ENCODE measurements at places on chromosomes 6 and 20.

DNA sequence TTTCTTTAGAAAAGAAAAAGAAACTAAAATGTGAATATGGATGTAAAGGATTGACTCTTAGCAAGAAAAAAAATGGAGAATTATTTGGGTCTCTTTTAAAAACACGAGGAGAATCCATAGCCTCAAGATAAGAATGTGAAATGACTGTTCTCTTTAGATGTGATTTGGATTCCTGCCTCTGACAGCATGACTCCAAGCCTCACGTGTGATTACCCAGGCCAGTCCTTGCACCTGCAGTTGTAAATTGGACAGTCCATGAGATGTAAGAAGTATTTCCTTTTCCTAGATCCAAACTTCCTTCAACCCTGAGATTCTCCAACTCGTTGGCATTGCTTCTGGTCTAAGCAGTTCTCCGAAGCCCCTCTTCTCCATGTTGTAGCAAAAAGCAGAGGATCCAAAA is 31.9 kb downstream of the SLC2A12 start:
- no peak for DNase-seq

DNA sequence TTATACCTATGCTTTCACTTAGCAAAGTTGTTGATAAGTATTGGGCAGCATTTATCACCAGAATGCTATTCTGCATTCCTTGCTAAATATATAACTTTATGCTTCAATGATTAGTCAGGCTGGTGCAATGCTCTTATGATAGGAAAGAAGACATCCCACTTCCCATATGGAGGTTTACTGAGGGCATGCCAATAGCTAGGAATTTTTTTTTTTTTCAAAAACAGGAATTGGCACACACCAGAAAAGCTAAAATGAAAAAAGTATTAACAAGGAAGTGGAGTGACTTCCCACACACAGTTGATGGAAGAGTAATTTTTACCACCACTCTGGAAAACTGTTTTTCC is 90.8 kb downstream of the FRK start:
- no peak for DNase-seq

DNA sequence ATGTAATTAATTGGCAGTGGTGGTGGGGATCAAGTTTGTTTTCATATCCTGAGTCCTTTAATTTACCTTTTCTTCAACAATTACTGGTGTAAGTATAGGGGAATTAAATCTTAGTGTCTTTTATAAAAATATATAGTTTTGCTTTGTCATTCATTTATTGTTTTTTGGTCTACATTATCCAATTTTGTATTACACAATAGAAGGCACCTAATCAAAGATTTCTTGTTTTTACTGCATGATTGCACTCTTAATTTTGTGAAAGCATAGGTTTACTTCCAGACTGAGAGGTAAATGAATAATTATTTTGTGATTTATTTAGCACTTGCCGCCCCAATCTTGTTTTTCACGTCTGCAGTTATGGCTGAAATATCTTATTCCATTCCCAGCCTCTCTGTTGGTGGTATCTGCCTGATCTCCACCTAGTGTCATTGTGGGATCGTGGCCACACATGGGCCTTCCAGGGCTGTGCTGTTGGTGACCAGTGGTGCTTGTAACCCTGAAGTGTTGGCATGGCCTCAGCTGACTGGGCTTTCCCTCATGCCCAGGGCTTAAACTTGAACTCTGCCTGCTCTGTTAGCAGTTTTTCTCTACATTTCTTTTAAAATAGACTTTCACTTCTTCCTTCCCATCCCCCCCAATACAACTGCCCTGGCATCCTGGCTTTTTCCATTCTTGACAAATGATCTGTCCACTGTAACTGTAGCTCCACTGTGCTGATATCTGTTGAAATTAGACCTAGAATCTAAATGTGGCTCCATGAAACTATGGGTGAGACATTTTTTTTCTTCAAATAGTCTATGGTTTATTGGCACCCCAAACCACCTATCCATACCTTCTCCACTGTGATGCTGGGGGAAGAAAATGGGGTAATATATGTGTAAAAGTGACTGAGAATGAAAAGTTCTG is 24.8 kb downstream of the E2F3 start:
- DNase-seq: no peak

DNA sequence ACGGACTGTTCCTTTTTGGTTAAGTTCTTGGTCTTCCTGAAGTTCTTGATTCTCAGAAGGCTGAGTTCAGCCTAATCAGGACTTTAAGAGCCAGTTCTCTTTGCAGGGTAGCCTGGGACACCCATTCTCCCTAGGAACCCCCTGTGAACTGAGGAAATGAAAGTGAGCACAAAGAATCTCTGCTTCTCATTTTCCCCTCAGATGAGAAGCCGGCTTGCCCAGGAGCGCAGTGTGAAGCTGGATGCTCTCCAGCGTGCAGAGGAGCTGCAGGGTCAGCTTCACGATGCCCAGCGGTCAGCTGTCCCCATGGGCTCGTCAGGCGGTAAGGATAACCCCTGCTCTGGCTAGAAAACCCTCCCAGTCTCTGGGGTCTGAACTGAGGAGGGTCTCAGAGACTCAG is 34.0 kb downstream of the CD164 start:
- DNase-seq: no peak

DNA sequence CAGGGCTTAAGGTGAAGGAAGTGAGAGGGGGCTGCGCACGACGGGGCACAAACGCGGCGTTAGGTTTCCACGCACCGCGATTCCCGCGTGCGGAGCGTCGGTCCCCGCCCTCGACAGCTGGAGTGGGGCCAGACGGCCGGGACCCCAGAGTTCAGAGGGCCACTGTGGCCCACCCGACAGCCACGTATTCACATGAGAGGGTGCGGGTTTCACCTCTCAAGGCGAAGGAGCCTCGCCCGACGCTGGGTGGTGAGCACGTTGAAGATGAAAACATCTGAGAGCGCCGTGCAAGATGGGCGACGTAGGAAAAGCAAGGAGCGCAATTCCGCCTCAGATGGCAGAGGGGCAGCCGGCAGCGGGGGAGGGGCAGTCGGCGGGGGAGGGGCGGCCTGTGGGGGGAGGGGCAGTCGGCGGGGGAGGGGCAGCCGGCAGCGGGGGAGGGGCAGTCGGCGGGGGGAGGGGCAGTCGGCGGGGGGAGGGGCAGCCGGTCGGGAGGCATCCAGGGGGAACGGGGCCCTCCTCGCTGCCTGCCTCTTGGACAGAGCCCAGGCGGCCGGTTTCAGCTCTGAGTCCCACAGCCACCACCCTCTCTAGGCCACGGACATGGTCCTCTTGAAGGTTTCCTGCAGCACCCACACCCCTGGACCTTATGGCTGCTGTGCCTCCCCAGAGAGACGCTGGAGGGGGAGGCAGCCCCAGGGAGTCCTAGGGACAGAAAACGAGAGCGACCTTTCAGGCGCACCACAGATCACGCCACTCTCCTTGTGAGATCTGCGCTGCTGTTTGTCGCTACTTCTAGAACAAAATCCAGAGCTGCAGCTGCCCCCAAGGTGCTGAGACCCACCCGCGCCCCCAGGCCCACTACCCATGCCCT is 113.7 kb downstream of the DLL1 start:
- DNase-seq: peak; percentile 30

DNA sequence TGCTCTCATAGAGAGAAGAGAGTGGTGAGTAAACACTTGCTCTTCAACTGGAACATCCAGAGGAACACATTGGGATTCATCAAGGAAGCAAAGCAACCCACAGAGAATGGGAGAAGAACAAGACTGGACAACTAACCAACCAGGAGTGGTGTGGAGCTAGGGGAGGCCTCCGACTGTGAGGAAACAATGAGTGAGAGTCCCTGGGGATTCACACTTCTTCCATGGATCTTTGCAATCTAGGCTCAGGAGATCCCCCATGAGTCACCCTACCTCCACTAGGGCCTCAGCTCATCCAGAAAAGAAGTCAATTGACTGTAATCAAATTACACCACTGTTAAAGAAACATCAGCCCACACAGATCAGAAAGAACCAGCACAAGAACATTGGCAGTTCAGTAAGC is 42.3 kb upstream of the CLVS2 start:
- DNase-seq: no peak

- DNase-seq: no peak
Observed at GRCh38 chr20:17444091-17444490, 87.1 kb downstream of the BFSP1 start.

DNA sequence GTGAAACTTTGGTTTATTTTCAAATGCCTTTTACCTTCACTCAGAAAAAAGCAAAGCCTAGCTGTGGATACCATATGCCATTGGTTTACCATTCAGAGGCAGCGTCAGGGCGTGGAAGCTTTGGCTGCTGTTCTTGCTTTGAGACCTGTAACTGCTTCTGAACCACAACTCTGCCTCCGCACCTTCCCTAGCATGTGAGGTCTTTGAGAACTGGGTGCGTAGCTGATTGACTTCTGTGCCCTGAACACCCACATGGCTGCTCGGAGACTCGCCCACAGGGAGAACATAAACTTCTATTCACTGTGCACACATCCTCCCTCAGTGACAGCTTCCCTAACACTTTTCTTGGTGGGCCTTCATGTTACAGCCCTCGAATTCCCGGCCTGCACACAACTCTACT is 11.2 kb upstream of the CLDN20 start:
- DNase-seq: no peak

DNA sequence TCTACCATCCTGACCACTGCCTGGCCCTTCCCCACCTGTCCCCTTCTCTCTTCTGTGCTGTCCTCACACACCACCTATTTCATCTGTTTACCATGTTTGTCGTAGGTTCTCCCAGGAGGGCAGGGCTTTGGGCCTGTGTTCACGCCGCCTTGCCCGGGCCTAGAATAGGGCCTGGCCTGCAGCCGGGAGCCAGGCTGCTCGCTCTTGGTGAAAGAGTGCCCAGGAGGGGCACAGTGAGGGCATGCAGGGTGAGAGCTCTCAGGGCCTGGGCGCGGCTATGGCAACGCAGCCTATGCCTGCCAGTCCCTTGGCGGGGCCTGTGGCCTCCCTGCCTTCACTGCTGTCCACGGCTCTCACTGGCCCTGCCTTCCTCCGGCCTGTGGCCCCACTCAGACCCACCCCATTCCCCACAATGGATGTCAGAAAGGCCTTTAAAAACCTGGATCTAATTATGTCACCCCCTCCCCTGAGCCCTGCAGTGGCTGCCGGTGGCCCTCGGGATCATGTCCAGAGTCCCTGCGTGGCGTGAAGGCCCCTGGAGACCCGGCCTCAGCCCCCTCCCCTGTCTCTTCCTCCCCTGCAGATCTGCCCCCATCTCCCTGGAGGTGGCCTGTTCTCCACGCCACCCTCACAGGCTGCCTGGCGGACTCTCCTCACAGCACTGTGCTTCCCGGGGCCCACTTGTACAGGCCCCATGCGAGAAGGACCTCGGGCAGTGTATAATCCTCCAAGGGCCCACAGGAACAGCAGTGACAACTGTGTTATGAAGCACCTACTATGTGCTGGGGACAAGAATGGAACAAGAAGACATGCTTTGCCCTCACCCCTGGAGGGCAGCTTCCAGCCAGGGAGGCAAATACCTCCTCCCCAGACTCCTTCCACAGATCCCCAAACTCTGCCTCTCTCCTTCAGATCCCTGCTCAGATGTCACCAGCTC is 22.9 kb upstream of the NOL4L start:
- no peak for DNase-seq

DNA sequence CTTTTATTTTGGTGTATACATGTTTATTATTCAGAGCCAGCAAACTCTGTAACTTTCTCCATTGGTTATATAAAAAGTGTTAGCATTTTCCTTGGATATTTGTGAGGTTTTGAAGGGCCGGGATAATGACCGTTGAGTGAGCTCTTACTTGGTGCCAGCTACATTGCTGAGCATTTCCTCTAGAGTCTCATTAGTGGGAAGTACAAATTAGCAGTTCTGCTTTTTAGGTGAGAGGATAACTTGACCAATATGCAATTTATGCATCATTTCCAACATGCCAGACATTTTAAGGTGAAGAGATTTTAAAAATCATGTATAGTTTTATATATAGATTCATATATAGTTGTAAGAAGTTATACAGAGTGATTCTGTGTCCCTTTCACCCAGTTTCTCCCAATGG is 84.3 kb downstream of the CARMIL1 start:
- no peak for DNase-seq

DNA sequence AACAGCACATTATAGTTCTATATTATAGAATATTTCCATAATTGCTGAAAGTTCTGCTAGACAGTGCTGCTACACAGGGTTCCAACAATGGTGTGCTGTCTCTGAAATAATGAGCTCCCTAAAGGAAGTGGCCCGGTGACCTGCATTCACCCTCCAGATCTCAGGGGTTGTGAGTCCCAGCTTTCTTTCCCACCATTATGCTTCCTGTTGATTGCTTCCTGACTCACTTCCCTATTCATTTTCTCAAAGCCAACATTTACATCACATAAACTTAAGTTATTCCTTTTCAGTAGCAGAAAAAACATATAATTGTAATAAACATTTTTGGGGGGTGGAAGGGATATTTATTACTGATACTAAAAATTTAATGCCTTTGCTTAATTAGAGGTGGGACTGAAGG is 12.9 kb upstream of the CCN6 start:
- DNase-seq: no peak

DNA sequence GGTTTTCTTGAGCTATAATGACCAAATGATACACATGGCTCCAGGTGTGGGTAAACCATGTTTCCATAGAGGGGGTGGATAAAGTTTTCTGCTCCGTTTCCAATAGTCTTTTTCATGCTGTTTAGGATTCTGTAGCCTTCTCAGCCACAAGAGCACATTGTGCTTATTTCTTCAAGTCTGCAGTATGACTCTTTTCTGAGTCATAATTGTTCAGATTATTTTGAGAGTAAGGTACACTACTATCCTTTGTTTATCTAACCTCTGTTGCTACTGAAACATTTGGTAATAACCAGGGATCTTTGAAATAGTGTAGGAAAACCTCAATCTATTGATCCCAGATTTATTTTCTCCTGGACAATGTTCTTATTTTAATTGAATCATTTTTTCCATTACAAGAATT is 247.9 kb upstream of the BMP2 start:
- no peak for DNase-seq

- DNase-seq: no peak
Observed at GRCh38 chr6:51456282-51456681, 631.1 kb downstream of the PKHD1 start.

DNA sequence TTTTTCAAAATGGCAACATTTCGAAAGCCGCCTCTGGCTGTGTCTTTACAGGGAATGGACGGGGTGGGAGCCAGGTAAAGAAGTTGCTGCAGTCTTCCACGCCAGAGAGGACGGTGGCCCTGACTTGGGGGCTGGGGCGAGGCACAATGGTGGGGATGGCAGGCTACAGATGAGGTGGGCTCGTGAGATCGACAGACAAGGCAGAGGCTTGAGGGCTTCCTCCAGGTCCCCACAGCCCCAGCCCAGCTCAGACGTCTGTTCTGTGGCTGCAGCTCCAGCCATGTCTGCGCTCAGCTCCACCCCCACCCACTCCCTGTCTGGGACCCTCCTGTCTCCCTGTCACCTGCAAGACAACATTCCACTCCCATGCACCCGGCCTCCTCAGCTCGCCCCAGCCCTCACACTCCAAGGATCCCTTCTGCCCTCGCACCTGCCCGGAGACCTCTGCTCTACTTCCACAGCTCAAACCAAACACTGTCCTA is 7.4 kb upstream of the C20orf144 start:
- no peak for DNase-seq

DNA sequence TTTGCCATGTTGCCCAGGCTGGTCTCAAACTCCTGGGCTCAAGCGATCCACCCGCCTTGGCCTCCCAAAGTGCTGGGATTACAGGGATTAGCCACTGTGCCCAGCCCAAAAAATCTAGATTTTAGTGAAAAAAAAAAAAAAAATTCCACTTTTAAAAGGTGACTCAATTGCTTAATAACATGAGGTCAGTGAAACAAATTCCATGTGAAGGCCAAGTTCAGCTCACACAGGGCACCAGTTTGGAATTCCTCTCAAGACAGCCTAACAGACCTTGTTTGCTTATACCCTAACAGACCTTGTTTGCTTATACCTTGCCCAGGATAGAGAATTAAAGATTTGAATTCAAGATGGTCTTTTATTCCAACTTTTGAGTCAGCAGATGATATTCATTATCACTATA is 5.1 kb downstream of the RRBP1 start:
- no peak for DNase-seq

Data from naive thymus-derived CD8-positive, alpha-beta T cell (primary cell).